ENCODE measurements at places on chromosomes 3 and 15. TPM values are rescaled to one million over a fixed set of nuclear protein-coding genes. Genes with fewer than 3 reads are reported as not detected.

- no peak for DNase-seq
- no peaks in the 10 kb centered on the region for H3K4me1 ChIP-seq
- no peaks in the 10 kb centered on the region for H3K36me3 ChIP-seq
- H3K27ac ChIP-seq: no peak overlapping the region
- no peak overlapping the region for H3K4me3 ChIP-seq
Observed at GRCh38 chr3:147881933-147882332, 472.8 kb downstream of the ZIC1 start.

DNA sequence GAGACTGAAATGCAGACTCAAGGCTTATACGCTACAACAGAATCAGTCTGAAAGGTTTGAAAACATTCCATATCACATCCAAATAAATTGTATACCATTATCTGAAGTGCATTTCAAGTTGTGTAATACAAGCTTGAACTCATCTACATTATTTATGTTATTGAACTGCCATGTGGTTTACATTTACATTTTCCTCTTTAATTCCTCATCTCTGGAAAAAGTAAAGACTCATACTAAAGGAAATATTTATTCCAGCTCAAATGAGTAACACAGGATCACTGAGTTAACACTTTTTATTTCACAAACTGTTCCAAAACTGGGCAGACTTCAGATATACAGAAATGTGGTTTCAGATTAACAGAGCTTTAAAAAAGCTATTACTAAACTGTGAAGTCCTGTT, 282.5 kb downstream of the ULK4 start:
- DNase-seq: no peak
- H3K4me3 ChIP-seq: no peak overlapping the region
- H3K4me1 ChIP-seq: peaks cover 3% of the 10 kb centered on the region

- H3K36me3 ChIP-seq: no peaks in the 10 kb centered on the region
- no peak for DNase-seq
- no peak overlapping the region for H3K4me3 ChIP-seq
- no peaks in the 10 kb centered on the region for H3K4me1 ChIP-seq
- H3K27me3 ChIP-seq: no peaks in the 10 kb centered on the region
Observed at GRCh38 chr15:43346305-43346704, 15.9 kb upstream of the LCMT2 start.

Gene SH3GL3
- total RNA-seq: 3.7 TPM

DNA sequence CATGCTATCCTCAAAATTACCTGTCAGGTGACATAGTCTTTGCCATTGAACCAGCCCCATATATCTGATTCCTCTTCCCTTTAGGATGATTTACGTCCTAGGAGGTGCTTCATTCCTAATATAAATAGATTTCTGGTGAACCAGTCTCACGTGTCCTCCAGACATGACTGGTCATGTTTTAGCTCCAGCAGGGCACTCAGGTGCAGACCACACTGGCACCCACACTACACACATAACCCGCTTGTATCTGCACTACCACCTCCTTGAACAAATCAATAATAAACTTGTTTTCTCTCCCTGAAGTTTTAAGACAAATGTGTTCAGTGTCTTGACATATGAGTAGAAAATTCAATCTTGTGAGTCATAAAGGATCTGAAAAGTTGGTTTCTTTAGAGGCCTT, 155.5 kb downstream of the GOLIM4 start:
- H3K27me3 ChIP-seq: no peaks in the 10 kb centered on the region
- no peak for DNase-seq
- no peak overlapping the region for H3K27ac ChIP-seq

Gene PLSCR2
- not detected for total RNA-seq

Gene GHSR
- total RNA-seq: not detected

DNA sequence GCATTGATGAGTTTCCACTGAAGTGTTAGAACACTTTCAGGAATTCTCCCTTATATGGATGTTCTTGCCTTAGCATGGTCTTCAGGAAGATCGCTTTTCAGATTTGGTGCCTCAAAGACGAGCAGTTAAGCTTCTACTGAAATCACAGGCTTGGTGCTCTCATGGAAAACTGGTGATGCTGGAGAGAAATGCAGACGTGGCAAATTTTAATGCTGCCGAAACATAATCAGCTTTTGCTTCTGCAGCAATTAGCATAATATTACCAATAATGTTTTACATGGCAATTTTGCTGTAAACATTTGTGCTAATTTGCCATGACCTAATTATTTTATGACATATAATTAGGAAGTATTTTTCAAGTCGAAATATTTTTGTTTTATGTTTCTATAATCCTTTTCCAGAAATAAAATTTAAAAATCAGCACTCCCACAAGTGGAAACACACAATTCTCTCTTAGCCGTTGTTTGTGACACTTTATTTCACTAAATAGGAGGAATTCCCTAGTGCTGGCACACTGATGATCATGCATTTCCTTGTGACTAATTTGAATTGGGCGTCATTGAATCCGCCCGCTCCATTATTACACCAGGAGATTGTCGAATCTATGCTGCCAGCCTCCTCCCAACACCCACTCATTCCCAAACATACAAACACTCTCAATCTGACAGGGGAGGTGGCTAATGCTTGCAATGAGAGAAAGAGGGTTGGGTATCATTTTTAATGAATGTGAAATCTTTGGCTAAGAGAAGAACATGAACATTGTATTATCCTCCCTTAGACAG, 506.8 kb upstream of the PPP2R3A start:
- no peaks in the 10 kb centered on the region for H3K27me3 ChIP-seq
- DNase-seq: no peak
- H3K4me1 ChIP-seq: no peaks in the 10 kb centered on the region
- H3K36me3 ChIP-seq: no peaks in the 10 kb centered on the region
- H3K4me3 ChIP-seq: no peak overlapping the region

Gene LTF
- 1.2 TPM for total RNA-seq

- H3K36me3 ChIP-seq: no peaks in the 10 kb centered on the region
- no peaks in the 10 kb centered on the region for H3K4me1 ChIP-seq
- H3K27me3 ChIP-seq: no peaks in the 10 kb centered on the region
- H3K4me3 ChIP-seq: no peak overlapping the region
- no peak for DNase-seq
- H3K27ac ChIP-seq: peak overlapping the region; percentile 74
Observed at GRCh38 chr3:99249627-99250026, 348.1 kb upstream of the DCBLD2 start.

Gene PRR23A
- not detected for total RNA-seq

Gene MAGEF1
- total RNA-seq: 45.2 TPM

Gene GRIP2
- 0.21 TPM for total RNA-seq

DNA sequence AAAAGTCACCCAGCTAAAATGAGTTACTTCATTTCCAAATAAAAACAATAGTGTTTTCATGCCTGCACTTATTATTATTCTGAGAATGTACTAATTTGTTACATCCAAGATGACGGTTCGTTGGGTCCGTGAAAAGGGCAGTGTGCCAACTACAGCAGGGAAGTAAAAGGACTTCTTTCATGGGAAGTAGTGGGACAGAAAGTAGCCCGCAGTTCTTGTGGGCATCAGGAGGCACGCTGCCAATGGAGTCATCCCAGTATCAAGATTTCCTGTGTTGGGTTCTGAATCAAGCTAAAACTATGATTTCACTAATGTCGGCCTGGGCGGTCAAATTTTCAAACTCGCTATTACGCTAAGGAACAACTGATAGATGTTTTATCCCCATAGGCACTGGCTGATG, 254.5 kb upstream of the SOX2 start:
- no peaks in the 10 kb centered on the region for H3K27me3 ChIP-seq
- H3K27ac ChIP-seq: peak overlapping the region; percentile 63
- no peak overlapping the region for H3K4me3 ChIP-seq
- no peak for DNase-seq

Gene PROS1
- 329 TPM for total RNA-seq

DNA sequence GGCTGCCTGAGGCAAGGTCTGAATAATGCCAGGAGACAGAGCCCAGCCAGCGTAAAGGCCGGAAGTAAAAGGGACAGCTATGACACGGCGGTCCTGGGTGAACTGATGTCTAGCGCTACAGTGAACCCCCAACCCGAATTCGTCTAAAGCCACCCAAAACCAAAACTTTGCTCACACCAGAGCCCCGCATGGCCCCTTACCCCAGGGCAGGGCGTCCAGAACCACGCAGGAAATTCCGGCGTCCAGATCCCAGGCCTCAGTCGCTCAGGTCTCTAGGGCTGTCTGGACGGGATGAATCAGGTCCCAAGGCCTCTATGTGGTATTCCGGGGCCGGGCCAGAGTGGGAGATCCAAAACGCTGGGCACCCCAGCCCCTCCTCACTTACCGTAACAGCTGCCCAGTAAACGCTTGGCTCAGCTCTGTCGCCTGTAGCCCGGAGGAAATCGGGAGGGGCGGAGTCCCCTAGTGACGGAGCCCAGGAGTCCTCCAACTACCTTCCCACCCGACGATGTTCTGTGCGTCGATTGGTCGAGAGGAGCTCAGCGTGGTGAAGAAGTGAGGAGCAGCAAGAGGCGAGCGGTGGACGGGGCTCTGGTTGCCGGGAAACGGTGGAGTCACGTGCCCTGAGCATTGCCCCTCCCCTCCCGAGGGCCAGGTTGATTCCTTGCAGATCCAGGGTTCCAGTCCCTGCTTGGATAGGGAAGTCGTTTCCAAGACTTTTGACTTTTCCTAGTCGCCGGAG, at the start of gene CCDC32:
Gene CCDC32, minus strand, starts transcription at position 452 of the 742 bp plus-strand sequence. CDS start 2,027 bp downstream, outside the sequence.
- H3K27me3 ChIP-seq: no peaks in the 10 kb centered on the region
- peaks cover 36% of the 10 kb centered on the region for H3K4me1 ChIP-seq
- peak; percentile 95 for DNase-seq
- H3K36me3 ChIP-seq: no peaks in the 10 kb centered on the region
- H3K27ac ChIP-seq: peak within 1 kb of the TSS; percentile 92
- H3K4me3 ChIP-seq: peak within 1 kb of the TSS; percentile 88

GRCh38 chr3:78281381-78281780, 1241.5 kb downstream of the ROBO2 start:
- H3K27me3 ChIP-seq: no peaks in the 10 kb centered on the region
- no peaks in the 10 kb centered on the region for H3K4me1 ChIP-seq
- H3K36me3 ChIP-seq: no peaks in the 10 kb centered on the region
- DNase-seq: no peak
- H3K4me3 ChIP-seq: no peak overlapping the region
- H3K27ac ChIP-seq: no peak overlapping the region

- no peak overlapping the region for H3K4me3 ChIP-seq
- no peaks in the 10 kb centered on the region for H3K36me3 ChIP-seq
- no peaks in the 10 kb centered on the region for H3K27me3 ChIP-seq
- no peak for DNase-seq
Observed at GRCh38 chr3:4993276-4994143, 14.3 kb downstream of the BHLHE40 start.

DNA sequence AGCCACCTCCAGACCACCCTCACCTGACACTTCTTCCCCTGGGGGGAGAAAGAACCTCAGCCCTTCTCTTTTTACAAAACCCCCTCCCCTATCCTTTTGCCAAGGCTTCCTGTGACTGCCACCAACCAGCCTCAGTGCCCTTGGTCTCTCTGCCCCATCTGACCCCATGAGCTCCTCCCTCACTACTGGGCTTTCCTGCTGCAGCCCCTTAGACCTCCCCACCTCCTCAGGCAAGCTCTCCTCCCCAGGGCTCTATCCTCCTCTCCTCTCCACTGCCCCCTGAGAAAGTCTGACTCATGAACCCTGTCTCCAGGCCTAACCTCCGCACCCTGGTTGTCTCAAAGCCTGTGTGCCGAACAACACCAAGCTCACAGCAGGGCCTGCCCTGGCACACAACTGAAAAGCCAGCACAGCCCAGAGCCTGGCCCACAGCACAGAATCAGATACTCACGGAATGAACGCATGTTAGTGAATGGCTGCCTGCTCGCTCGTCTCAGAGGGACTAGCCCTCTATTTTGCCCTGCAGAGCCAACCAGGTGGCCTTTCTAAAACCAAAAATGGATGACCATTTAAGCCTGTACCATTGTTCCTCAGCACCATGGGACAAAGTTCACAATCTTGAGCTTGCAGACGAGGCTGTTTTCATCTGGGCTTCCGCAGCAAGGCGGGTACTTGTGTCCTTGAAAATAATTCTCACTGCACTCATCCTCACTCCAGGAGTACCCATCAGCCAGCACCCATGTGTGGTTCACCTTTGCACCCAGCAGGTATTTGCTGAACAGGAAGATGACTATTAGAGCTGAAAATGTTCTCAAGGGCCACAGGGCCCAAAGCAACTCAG, 1.7 kb downstream of the CHDH start:
- peaks cover 36% of the 10 kb centered on the region for H3K4me1 ChIP-seq
- peak overlapping the region; percentile 92 for H3K27ac ChIP-seq
- H3K4me3 ChIP-seq: no peak overlapping the region
- DNase-seq: no peak

DNA sequence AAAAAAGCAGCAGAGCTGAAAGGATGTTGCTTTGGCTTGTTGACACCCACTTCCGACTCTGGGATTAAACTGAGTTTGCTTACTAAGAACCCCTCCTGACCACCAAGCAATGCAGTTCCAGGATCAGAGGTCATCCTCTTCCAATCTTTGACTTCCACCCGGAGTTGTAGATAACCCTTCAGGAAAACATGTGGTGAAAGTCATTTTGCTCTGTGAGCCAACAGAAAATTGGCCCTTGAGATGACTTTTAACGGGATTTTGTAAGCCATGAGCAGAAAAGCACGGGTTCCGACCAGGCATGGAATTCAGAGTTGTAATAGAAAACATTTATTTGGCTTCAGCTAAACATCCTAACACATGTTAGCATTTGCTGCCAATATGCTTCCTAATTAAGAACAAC, 171.6 kb upstream of the NR2F2 start:
- no peak overlapping the region for H3K27ac ChIP-seq
- no peak for DNase-seq
- no peaks in the 10 kb centered on the region for H3K4me1 ChIP-seq
- no peaks in the 10 kb centered on the region for H3K27me3 ChIP-seq

Gene ITPR1
- total RNA-seq: 71.2 TPM

Gene IQCH
- total RNA-seq: 0.98 TPM

Gene UBR1
- 30.4 TPM for total RNA-seq

Gene SUCNR1
- 0.87 TPM for total RNA-seq

DNA sequence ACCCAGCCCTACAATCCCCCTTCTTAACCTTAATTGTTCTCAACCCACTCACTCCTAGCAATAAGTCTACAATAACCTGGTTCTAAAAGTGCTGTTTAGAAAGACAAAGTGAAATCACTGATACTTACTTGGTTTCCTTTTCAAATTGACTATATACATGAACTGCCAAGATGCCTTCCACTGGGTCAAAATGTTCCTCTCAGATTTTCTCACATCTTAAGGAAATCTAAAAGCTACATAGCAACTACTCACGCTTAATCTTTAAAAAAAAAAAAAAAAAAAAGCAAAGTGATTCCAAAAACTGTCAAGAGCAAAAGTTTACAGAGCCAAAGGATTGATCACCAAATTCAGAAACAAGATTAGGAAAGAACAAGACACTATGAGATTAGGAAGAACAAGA, 68.7 kb upstream of the MAP4 start:
- H3K27me3 ChIP-seq: no peaks in the 10 kb centered on the region
- no peak for DNase-seq
- H3K4me3 ChIP-seq: no peak overlapping the region
- peak overlapping the region; percentile 100 for H3K27ac ChIP-seq
- peaks cover 5% of the 10 kb centered on the region for H3K36me3 ChIP-seq

GRCh38 chr15:63408524-63408923, 26.9 kb upstream of the CA12 start:
- no peak for DNase-seq
- no peaks in the 10 kb centered on the region for H3K36me3 ChIP-seq
- H3K27me3 ChIP-seq: no peaks in the 10 kb centered on the region

- DNase-seq: no peak
- no peak overlapping the region for H3K4me3 ChIP-seq
- no peaks in the 10 kb centered on the region for H3K4me1 ChIP-seq
- no peaks in the 10 kb centered on the region for H3K27me3 ChIP-seq
- no peaks in the 10 kb centered on the region for H3K36me3 ChIP-seq
- no peak overlapping the region for H3K27ac ChIP-seq
Observed at GRCh38 chr3:116849261-116849688, 139.7 kb downstream of the TUSC7 start.

- H3K4me1 ChIP-seq: peaks cover 15% of the 10 kb centered on the region
- DNase-seq: no peak
- no peaks in the 10 kb centered on the region for H3K27me3 ChIP-seq
Observed at GRCh38 chr3:152258448-152259393, 10.0 kb upstream of the MBNL1 start.
